Cardiac muscle cell (in vitro differentiated cells and primary cell): ENCODE measurements at places on chromosomes 1 and 21. TPM values are rescaled to one million over a fixed set of nuclear protein-coding genes. Genes with fewer than 3 reads are reported as not detected.

GRCh38 chr1:227072991-227073390, 132.9 kb downstream of the COQ8A start:
- peak; percentile 30 for DNase-seq

GRCh38 chr1:207191776-207192175, 87.7 kb downstream of the C4BPA start:
- no peak for DNase-seq

DNA sequence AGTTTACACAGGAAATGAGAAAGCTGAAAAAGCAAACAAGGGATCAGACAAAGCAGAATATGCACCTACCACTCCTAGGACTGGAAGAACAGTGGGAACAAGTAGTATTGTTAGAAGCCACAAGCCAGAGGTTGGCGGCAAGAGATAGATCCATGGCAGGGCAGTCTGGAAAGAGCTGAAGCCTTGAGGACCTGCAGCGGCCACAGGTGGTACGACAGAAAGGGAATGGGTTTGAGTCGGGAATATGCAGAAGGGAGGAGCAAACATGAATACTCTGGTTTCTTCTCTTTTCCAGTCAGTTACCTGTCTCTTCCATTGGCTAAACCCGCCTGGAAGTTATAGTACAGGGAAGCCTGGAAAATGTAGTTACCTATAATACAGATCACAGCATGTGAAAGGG, 3.9 kb upstream of the PCNX2 start:
- DNase-seq = no peak

- DNase-seq = no peak
Measured at GRCh38 chr1:156492591-156493080, 7.9 kb downstream of the MEF2D start.

GRCh38 chr1:64839261-64839660, 94.4 kb downstream of the RAVER2 start:
- DNase-seq = no peak

DNA sequence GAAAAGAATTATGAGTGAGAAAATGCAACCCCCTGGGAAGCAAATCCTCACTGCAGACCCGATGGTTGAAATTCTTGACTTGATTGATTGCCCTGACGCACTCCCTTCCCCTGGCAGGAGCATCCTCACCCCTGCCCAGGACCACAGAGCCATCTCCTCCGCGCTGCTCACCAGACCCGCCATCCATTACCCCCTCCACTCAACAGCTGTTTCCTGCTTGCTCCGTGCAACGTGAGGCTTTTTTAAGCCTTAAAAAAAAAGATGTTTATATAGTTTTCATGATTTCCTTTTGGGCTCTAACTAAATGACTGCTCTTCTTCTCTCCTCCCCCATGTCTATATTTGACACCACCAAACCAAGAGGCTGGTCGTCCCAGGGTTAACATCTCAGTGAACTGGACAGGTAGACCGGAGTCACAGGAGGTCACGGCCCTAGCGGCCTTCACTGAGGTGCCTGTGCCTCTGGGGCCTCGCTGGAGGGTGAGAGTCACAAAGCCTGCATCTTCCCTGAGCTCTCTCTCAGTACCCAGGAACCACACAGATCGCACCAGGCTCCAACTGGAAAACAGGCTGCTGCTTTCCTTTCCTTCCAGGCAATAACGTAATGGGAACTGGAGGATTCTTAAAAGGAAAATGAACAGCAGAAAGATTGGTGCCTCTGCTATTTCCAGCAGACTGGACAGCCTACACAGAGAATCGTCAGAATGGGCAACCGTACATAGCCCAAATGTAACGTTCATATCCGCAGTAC, 49.8 kb downstream of the ZBTB18 start:
- DNase-seq = no peak

GRCh38 chr21:36738489-36739126, 39.7 kb downstream of the SIM2 start:
- DNase-seq = no peak

GRCh38 chr1:246295968-246296367, 211.1 kb downstream of the SMYD3 start:
- DNase-seq = no peak

GRCh38 chr1:54551891-54552290, 3.9 kb downstream of the ACOT11 start:
- DNase-seq = no peak

Gene TRPM2
- total RNA-seq = not detected in 2 replicates

Gene CRABP2
- 556 and 900 TPM in 2 replicates for total RNA-seq

Gene BSND
- total RNA-seq = not detected in 2 replicates

Gene CRYAA
- total RNA-seq = not detected in 2 replicates

Gene TMPRSS15
- total RNA-seq = not detected in 2 replicates

Gene TMEM269
- 0.21 and 0.69 TPM in 2 replicates for total RNA-seq

Gene IL6R
- total RNA-seq = 5.2 and 17.2 TPM in 2 replicates
